ENCODE measurements at places on chromosomes 11 and 22. TPM values are rescaled to one million over a fixed set of nuclear protein-coding genes. Genes with fewer than 3 reads are reported as not detected.

Gene GLYAT
- 3.6 TPM for total RNA-seq

Gene PKDREJ
- total RNA-seq = not detected

Gene SERPING1
- total RNA-seq = 61.4 TPM

Gene MYBPC3
- not detected for total RNA-seq

Gene MPZL3
- total RNA-seq = 15.8 TPM

Gene SCUBE2
- 0.87 TPM for total RNA-seq

Gene CD3G
- total RNA-seq = not detected

Gene APOL4
- total RNA-seq = not detected
